ENCODE measurements at places on chromosomes 2 and 18.

DNA sequence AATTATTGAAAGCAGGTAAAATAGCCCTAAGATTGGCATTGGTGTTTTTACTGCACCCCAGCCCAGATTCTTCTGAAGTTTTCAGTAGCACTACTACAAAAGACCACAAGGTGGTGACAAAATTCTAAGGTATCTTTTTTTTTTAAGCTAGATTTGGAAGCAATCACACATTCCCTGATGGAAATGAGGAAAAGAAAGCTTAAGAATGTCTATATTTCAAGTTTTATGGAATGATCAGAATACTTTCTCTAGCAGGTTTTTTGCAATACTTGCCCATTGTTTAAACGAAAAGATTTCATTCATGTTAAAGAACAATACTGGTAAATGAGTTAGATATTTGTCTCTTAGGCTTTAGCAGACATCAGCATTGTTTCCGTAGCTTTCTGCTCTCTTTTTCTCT lies 32.1 kb upstream of the ZNF638 start:
- DNase-seq, result no peak

DNA sequence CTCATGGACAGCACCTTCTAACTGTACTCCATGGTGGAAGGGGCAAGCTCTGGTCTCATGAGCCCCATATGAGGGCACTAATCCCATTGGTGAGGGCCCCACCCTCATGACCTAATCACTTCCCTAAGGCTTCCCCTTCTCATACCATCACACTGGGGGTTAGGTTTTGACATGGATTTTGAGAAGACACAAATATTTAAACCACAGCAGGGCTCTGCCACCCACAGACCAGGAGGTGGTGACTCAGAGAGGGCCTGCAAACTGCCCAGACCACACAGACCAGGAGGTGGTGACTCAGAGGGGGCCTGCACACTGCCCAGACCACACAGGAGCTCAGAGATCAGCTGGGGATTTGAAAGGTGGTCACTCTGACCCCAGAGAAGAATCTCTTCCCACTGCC lies 222.0 kb downstream of the KLHL29 start:
- DNase-seq, result no peak

DNA sequence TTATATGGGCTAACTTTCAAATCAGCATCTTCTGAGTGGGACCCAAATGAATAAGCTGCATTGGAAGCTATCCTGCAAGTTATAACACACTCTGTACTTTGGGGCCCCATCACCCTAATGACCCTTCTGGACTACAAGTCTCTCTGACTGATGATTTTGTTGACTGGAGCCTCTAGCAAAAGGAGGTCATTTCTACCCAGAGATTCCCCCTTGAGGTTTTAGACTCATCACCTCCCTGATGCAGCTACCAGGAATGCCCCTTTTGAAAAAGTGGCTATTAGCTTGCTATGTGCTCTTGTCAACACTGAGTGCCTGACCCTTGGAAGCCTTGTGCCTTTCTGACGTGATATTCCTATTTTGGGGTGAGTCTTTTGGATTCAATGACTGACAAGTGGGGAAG lies 54.5 kb upstream of the NEMP2 start:
- no peak for DNase-seq

DNA sequence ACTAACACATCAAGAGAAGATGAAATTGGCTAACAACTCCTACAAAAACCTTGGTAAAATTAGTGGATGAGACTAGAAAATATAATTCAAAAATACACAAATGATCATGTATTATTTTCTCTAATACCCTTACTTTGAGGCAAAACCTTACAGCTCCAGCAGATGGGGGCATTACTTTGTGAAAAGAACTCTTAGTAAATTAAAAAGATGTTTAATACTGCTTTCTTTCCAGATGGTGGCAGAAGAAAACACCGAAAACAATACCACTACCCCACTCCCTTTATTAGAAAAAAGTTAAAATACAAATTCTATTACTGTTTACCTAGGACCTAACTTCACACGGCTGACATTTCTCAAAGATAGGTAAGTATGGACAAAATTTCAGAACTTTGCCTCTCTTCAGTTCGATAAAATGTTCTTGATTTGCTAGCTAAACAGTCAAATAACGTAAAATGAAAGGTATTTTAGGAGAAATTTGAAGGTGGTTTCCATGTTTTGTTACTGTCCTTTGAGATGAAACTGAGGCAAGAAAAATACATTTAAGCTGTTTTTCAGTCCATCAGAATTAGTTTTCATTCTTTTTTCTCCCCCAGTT lies 30.6 kb downstream of the ORC4 start:
- no peak for DNase-seq

GRCh38 chr2:61492476-61492875 lies 21.6 kb upstream of the USP34 start:
- no peak for DNase-seq

DNA sequence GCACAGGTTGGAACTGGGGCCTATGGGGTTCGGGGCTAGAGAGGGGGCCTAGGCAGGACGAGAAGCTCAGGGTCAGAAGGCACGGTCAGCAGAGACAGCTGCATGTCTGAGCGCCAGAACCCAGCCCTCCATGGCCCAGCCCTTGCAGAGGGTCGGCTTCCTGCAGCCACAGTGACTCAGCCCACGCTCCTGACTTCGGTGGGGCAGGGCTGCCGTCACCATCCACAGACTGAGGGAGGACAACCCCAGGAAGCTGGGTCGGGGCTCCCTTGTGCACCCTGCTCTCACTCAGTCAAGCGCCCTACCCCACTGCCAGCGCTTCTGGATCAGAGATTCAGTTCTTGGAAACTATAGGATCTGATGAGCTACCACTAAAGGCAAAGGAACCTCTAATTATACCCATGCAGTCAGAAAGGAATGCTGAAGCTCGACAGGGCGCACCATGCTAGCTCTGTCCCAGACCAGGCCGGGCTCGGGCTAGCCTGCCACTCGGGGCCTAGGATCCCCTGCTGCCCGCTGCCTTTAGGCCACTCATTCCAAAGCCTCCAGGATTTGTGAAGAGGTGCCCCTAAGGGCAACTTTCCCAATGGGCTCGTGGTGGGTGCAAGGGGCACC lies 3.0 kb downstream of the ACTR1B start:
- DNase-seq, result no peak
